ENCODE measurements at places on chromosomes 4 and X. TPM values are rescaled to one million over a fixed set of nuclear protein-coding genes. Genes with fewer than 3 reads are reported as not detected.

ARHGAP6 gene
- total RNA-seq: 49.2 TPM

SLC34A2 gene
- 2.1 TPM for total RNA-seq

DDIT4L gene
- 3.7 TPM for total RNA-seq

TMPRSS11D gene
- total RNA-seq: not detected

AWAT2 gene
- not detected for total RNA-seq

RS1 gene
- not detected for total RNA-seq

NEUROG2 gene
- total RNA-seq: not detected

FAM47A gene
- total RNA-seq: not detected

HHIP gene
- total RNA-seq: 0.45 TPM

PTPN13 gene
- total RNA-seq: 61.9 TPM

TDO2 gene
- total RNA-seq: not detected
